Naive thymus-derived CD4-positive, alpha-beta T cell (primary cell): ENCODE measurements at places on chromosomes 5 and 9. TPM values are rescaled to one million over a fixed set of nuclear protein-coding genes. Genes with fewer than 3 reads are reported as not detected.
A peak's percentile ranks its signal among the peaks of the same experiment; 100 is the strongest.

DNA sequence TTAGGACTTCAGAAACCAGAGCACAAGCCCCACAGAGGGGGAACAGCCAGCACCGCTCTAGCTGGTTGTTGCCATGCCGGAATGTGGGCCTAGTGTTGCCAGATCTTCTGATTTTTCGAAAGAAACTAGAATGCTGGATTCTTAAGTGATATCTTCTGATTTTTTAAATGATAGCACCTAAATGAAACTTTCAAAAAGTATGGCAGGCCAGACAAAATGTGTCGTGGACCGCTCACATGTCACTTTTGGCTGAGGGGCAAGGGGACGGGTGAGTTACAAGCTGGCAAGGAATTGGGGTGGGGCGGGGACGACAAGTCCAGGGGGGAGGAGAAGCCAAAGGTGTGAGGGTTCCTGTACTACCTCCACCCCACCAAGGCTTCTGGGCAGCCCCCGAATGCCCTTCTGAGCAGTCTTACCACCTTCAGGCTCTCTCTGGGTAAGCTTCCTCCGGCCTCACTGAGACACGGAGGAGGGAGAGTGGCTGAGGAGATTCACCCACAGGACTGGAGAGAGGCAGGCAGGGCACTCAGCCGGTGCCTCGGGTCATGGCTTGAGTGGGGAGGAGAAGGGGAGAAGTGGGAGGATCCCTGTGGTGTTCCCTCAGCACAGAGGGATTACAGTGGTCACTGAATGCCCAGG is 10.3 kb downstream of the B4GALT7 start:
- DNase-seq = no peak
- no peaks in the 10 kb centered on the region for H3K4me1 ChIP-seq
- no peaks in the 10 kb centered on the region for H3K27me3 ChIP-seq
- H3K27ac ChIP-seq = no peak overlapping the region

Gene PCDHB14
- not detected for total RNA-seq

- no peak overlapping the region for H3K27ac ChIP-seq
- peaks cover 46% of the 10 kb centered on the region for H3K4me1 ChIP-seq
- H3K4me3 ChIP-seq = no peak overlapping the region
- H3K36me3 ChIP-seq = no peaks in the 10 kb centered on the region
Observed at GRCh38 chr9:36153746-36154145, 15.4 kb upstream of the CCIN start.

DNA sequence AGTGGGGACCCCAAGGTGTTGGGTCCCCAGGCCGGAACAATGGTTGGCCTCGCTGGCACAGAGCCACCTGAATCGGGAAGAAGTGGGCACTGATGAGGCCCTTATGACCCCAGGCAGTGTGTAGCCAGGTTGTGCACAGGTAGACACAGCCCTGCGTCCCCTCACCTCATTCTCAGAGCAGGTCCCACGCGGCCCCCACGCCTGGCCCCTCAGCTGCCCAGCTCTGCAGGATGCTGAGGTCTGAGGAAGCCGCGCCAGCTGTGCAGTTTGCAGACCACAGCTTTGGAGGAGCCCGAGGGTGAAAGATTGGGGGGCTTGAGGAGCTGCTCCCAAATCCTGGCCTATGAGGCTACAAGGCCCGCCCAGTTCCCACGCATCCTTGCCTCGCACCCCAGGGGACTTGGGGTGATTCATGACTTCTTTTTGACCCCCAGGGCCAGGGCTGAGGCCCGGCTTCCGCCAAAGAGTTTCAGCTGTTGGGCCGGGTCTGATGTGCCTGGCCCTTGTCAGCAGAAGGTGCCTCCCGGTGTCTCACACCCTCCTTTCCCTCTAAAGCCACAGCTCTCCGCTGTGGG is 87.8 kb upstream of the PHYKPL start:
- no peak overlapping the region for H3K4me3 ChIP-seq
- no peak for DNase-seq
- H3K27ac ChIP-seq = no peak overlapping the region
- H3K4me1 ChIP-seq = no peaks in the 10 kb centered on the region

Gene TRUB2
- 22.8 TPM for total RNA-seq

DNA sequence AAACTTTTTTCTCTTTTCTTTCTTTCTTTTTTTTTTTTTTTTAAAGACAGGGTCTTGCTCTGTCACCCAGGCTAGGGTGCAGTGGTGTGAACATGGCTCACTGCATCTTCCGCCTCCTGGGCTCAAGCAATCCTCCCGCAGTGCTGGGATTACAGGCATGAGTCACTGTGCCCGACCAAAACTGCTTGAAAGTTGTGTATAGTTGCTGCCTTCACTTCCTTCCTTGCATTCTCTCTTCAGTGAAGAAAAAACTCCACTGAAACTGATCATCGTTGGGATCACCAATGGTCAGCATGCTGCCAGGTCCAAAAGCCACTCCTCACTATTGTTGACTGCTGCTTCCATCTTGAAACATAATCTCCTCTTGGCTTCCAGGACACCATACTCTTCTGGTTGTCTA is 66.6 kb upstream of the CTNNA1 start:
- no peaks in the 10 kb centered on the region for H3K4me1 ChIP-seq
- no peak for DNase-seq
- no peak overlapping the region for H3K27ac ChIP-seq
- no peak overlapping the region for H3K4me3 ChIP-seq
- H3K27me3 ChIP-seq = no peaks in the 10 kb centered on the region

Gene BHMT2
- total RNA-seq = not detected

DNA sequence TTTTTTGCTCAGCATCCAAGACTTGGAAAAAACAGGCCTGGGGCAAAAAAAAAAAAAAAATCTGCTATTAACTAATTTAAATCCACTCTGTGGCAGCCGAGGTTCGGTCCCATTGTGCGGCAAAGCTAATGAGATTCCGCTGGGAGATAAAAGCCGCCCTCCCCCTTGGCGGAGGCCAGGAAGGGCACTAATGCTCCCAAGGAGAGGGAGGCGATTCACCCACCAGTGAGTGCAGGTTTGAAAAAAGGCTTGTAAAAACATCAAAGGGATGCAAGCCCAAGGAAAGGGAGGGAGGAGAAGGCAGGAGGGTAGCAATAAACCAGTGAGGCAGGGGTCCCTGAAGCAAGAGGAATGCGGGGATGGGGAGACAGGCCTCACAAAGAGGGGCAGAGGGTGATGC is 129.5 kb upstream of the RAPGEF1 start:
- H3K4me1 ChIP-seq = no peaks in the 10 kb centered on the region
- no peak overlapping the region for H3K4me3 ChIP-seq

DNA sequence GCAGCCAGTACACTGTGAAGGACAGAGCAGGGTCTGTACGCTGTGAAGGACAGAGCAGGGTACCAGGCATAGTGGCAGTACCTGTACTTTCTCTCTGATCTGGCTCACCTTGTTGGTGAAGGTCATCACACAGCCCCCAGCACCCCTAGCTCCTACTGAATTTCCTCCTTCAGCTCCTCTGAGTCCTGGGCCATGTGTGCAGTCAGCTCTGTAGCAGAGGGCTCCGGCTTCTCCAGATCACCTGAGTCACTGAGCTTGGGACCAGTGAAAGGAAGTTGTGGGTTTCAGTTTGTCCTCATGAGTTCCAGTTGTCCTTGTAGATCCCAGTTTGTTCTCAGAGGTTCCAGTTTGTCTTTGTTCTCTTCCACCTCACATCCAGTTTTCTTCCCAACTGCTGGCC is 5.5 kb downstream of the NUDT2 start:
- H3K27me3 ChIP-seq = no peaks in the 10 kb centered on the region
- H3K27ac ChIP-seq = no peak overlapping the region
- DNase-seq = no peak
- peaks cover 10% of the 10 kb centered on the region for H3K36me3 ChIP-seq

DNA sequence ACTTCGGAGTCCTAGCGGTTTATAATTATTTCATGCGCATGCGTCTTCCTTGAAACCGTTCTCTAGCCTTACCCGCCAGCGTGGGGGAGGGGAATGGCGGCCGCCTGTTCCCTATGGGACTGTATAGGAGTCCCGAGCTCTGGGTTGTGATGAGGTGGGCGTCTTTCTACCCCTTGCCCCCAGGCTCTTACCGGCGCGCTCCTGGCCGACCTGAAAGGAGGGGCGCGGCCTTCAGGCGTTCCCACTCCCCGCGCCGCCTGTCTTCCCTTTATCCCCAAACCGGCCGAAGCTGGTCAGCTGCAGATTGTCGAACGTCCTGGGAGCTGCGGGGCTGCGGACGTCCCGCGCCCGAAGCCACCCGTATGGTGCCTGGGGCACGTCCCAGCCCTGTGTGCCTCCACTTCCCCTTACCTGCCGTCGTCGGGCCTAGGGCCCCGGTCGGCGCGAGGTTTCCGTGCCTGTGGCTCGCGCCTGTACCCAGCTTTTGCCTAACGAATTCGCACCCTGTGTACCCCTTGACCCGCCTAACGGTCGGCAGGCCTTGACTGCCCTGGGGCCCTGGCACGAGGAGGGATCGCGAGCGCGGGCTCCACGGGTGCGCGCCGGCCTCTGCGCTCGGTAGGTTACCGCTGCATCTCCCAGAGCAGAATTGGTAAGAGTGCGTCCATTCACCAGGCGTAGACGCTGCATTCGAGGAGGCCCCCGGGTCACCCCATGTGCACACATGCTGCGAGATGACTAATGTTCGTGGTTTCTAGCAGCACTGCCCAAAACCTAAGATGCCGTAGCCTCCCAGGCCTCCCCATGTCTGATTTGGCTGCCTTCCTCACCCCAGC is 653 bp upstream of the HNRNPH1 start:
- peak overlapping the region; percentile 98 for H3K27ac ChIP-seq
- H3K27me3 ChIP-seq = no peaks in the 10 kb centered on the region
- H3K36me3 ChIP-seq = peaks cover 31% of the 10 kb centered on the region
- H3K4me3 ChIP-seq = peak overlapping the region; percentile 97
- DNase-seq = no peak
- H3K4me1 ChIP-seq = peaks cover 38% of the 10 kb centered on the region

DNA sequence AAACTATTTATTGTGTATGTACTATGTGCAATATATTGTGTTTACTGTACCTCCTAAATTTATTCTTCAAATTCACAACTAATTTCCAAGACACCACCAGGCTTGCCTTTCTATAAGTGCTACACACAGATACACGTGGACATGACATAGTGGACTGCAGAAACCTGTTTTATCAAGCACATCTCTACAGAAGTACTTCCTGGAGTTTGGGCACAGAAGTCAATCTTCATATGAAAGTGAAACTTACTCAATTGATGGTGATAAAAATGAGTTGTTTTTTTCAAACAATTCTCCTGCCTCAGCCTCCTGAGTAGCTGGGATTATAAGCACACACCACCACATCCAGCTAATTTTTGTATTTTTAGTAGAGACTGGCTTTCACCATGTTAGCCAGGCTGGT is 57.6 kb downstream of the NLN start:
- no peaks in the 10 kb centered on the region for H3K36me3 ChIP-seq
- no peak overlapping the region for H3K4me3 ChIP-seq
- no peaks in the 10 kb centered on the region for H3K27me3 ChIP-seq
